ENCODE measurements at places on chromosomes 5 and 9.

DNA sequence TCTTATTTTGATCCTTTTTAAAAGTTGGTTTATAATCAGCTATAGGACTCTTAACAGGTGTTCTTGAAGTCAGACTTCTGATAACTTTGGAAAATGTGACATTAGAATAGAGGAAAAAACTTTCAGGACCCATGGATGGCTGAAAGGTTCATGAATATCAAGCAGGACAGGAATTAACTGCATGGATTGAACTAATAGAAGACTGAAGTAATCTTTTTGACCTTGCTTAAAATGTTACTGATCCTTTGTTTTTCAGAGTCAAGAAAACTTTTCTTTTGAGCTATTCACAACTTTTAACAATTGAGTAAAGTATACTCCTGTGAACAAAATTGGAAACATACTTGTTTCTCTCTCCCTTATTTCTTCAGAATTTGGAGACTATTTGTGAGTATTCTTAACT is 79.2 kb downstream of the PLK2 start:
- no peak for DNase-seq

- no peak for DNase-seq
These were observed 18.5 kb upstream of the RALGDS start for GRCh38 chr9:133139246-133140173.

DNA sequence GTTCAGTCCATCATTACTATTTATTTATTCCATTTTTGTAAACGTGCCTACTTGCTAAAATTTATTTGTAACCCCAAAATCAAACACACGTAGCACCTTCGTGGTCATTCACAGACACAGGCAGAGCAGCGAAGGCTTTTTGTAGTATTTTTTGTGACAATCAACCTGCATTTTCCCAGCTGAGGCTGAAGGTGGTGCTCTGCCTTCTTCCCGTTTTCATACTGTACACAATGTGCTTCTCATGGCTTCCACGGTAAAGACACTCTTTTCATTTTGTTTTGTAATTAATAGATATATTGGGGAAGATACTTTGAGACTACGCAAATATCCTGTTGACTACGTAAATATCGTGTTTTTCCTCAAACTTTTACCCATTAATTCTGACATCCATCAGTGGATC is 19.4 kb downstream of the DAP start:
- DNase-seq, result no peak

- peak; percentile 65 for DNase-seq
These were observed 678 bp downstream of the SLC2A6 start for GRCh38 chr9:133477992-133478850.

Data from neural progenitor cell (in vitro differentiated cells).